ENCODE measurements at places on chromosomes 7 and 10. TPM values are rescaled to one million over a fixed set of nuclear protein-coding genes. Genes with fewer than 3 reads are reported as not detected.

- no peak for DNase-seq
Observed at GRCh38 chr7:33422825-33423645, 293.7 kb downstream of the BBS9 start.

GRCh38 chr7:24130631-24131030 is 153.4 kb upstream of the NPY start:
- no peak for DNase-seq

DNA sequence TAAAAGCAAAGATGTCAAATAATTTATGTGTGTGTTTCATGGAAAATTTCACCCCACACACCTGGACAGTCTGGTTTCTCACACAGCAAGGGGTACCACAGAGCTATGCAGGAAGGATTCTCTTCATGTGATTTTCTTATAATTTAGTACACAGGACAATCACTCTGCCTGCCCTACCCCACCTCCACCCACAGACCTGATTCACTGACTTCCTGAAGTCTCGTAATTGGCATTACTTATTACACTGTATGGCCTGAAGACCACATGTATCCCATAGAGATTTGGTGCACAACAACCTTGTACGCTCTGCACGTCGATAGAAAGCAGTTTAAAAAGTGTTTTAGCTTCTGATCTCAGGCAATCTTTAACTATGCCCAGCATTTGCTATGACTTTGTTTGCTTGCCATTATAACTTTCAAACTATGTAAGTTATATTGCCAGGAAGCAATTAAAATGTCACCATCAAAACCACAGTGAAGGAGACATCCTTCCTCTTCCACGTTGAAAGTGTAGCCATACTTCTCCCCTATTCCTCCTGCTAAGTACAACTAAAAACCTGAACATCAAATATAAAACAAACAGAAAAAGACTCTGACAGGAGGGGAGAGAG is 279.4 kb upstream of the IMMP2L start:
- DNase-seq, result no peak

DNA sequence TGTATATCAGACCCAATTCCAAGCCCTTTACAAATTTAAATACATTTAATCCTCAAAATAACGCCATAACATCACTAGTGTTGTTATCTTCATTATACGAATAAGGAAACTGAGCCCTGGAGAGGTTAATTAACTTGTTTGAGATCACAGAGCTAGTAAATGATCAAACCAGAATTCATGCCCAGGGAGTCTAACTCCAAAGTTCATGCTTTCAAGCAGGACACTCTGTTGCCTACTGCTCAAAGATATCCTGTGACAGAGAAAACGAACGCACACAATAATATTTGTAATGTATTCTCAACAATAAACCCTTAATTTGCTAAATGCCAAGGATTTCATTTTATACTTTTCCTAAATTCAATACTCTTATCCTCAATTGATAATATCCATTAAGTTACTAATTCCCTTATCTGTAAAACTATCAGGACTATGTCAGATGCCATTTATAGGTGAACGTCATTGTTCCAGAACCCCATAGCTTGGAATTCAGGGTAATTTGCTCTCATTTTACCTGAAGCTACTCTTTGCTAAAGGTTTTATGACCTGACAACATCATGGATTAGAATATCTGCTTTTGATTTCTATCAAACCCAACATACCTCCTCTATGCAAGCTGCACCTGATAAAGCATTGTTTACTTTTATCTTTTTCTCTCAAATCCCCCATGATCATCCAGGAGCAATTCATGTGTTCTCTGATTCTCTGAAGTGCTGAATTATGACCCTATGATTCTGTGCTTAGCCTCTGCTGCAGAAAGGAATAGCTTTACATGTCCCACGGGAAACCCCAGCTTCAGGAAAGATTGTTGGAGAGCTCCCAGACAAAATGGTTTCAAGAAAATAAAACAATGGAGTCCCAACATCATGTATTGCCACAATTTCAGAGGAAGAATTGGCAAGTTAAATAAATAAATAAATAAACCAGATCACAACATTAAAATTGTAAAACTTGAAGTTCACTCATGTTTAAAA is 150.2 kb upstream of the CDK1 start:
- no peak for DNase-seq

- DNase-seq, result no peak
Observed at GRCh38 chr7:20787660-20788419, 1.2 kb upstream of the SP8 start.

DNA sequence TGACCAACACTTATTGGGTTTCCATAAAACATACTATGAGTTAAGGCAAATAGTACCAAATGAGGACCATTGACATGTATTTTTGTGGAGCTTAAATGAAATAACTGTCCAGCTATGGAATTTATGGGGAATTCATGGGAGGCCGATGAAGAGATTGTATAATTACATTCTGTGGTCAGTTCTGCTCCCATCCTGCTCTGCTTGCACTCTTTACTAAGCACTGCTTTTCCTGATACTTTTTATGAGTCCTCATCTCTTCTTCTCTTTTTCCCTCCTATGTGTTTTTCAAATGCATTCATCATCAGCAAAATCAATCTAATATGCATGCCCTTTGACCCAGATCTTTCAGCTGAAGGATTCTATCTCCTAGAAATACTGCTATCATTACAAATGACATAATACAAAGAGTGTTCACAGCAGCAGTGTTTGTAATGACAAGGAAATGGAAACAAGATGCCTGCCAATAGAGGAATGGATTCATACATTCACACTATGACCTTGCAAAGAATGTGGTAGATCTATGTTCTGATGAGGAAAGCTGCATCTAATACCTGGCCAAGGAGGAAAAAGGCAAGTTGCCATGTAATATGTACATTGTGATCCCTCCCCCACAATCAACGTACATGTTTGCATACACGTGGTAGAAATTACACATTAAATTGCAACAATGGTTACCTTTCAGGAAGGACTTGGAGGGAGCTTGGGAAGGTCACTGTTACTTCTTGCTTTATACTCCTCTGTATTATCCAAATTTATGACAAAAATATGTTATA is 73.9 kb downstream of the PCGF5 start:
- no peak for DNase-seq

Gene C7orf33
- total RNA-seq, result not detected

Gene SORBS1
- total RNA-seq, result 1,045 TPM
